ENCODE measurements at places on chromosomes 11 and 22.

GRCh38 chr11:17521106-17521900 is 22.9 kb downstream of the USH1C start:
- no peak for DNase-seq

DNA sequence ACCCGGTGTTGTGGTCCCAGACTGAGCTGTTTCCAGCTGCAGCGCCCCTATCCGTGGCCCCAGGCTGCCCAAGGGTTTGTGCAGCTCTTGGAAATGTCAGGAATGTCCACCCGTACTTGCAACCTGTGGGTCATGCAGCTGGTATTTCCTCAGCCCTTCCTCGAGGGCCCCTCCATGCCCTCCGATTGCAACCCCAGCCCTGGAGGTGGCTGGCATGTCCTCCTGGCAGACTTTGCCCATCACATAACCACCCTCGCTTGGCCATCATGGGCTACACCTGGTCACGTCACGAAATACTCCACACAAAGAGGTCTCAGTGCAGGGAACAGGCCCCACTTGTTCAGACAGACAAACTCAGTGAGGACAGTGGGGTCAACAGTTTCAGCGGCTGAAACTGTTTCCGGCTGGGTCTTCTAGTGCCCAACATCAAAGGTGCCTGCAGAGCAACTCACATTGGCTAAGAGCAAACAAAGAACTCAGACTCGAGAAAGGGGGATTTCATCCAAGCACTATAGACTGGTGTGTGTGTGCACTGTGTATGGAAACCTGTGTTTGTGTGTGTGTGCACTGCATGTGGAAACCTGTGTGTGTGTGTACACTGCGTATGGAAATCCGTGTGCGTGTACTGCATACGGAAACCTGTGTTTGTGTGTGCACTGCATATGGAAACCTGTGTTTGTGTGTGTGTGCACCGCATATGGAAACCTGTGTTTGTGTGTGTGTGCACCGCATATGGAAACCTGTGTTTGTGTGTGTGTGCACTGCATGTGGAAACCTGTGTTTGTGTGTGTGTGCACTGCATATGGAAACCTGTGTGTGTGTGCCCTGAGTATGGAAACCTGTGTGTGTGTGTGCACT is 72.8 kb upstream of the CCND1 start:
- DNase-seq = no peak

DNA sequence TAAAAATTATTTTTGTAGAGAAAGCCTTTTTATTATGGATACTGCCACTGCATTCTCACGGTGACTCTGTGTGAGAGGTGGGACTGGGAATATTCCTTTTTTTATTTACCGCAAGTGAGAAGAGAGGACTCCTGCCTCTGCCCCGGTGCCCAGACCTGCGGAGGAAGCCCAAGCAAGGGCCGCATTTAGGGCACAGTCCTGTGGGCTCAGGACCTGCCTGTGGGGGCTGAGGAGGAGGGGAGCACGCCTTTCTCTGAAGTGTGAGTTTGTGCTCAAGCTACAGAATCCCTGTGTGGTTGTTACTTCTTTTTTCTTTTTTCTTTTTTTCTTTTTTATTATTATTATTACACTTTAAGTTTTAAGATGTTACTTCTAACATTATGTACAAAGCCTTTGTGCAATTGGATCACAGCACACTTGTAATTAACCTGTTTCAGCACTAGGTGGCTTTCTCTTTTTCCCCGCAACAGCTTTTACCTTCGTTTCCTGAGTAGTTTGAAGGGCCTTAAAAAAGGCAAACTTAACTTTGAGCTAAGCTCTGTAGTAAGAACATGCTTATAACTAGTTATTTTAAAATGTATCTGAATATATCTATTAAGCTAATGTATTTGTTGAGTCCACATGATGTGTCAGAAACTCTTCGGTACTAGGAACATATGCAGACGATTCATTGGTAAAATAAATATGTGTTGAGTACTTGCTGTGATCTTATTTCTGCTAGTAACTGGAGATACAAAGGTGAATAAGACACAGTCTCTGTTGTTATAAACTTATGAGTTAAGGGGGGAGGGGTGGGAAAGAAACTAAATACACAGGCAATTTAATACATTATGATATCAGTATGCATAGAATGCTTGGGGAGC is 18.3 kb downstream of the AMOTL1 start:
- DNase-seq = no peak

GRCh38 chr11:100769617-100770016 is 82.5 kb downstream of the ARHGAP42 start:
- DNase-seq = no peak

DNA sequence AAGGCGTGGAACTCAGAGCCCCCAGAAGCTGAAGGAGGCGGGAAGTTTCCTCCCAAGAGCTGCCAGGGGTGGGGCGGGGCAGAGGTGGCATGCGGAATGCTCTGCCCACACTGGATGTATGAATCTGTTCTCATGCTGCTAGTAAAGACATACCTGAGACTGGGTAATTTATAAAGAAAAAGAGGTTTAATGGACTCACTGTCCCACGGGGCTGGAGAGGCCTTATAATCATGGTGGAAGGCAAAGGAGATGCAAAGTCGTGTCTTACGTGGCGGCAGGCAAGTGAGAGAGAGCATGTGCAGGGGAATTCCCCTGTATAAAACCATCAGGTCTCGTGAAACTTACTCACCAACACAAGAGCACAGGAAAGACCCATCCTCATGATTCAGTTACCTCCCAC is 57.6 kb downstream of the SMIM38 start:
- peak; percentile 3 for DNase-seq

DNA sequence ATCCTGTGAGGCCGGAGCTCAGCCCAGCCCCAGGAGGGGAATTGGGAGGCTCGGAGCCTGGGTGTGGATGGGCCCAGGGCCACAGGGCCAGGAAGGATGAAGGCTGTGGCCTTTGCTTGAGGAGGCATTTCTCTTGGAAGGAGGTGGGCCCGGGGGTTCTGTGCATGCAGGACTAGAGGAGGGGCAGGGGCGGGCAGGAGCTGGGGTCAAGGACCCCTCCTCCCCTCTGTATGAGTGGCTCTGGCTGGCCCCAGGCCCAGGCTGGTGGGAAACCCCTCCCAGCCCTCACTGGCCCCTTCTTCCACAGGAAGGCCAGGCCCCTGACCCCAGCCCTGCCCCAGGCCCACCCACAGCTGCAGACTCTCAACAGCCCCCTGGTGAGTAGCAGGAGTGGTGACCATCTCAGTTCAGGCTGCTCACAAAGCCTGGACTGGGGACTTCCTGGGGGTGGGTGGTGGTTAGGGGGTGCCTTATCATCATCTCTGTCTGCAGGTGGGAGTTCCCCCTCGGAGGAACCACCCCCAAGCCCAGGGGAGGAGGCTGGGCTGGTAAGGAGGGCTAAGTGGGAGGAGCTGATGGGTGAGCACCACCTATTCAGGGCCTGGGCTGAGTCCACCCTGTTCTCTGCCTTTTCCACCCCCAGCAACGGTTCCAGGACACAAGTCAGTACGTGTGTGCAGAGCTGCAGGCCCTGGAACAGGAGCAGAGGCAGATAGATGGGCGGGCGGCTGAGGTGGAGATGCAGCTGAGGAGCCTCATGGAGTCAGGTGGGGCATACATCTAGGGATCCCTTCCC is 6.0 kb downstream of the KCNK7 start:
- no peak for DNase-seq

GRCh38 chr11:128796270-128796669 is 70.8 kb downstream of the KCNJ1 start:
- no peak for DNase-seq

Measured in T-helper 1 cell (primary cell).